NCI-H460 (cell line): ENCODE measurements at places on chromosomes 4 and X. TPM values are rescaled to one million over a fixed set of nuclear protein-coding genes. Genes with fewer than 3 reads are reported as not detected.

Gene HDAC8
- total RNA-seq, result 25.4 and 29.8 TPM in 2 replicates

Gene PCYT1B
- 0.29 and 0.40 TPM in 2 replicates for total RNA-seq

Gene PSAPL1
- total RNA-seq, result not detected in 2 replicates

Gene FGFR3
- 0.49 and 0.62 TPM in 2 replicates for total RNA-seq

Gene ZNF630
- 1.6 and 2.4 TPM in 2 replicates for total RNA-seq

Gene EDA2R
- 30.6 and 32.2 TPM in 2 replicates for total RNA-seq

Gene GABRQ
- total RNA-seq, result 0.02 and 0.06 TPM in 2 replicates

Gene UGT8
- 5.1 and 5.3 TPM in 2 replicates for total RNA-seq

Gene GPC3
- total RNA-seq, result not detected in 2 replicates

Gene HSFX1
- 0.20 TPM in 1 of 2 replicates, not detected in the other for total RNA-seq

Gene BST1
- 10.2 and 11.1 TPM in 2 replicates for total RNA-seq

Gene EVC2
- not detected in 2 replicates for total RNA-seq

Gene ATP1B4
- total RNA-seq, result not detected in 2 replicates

Gene LDOC1
- total RNA-seq, result 10.2 and 14.2 TPM in 2 replicates

Gene KLHL5
- 46.2 and 55.1 TPM in 2 replicates for total RNA-seq

Gene ITIH6
- 0.02 and 0.03 TPM in 2 replicates for total RNA-seq

Gene PAGE4
- not detected in 2 replicates for total RNA-seq

Gene SPANXA1
- not detected in 2 replicates for total RNA-seq

Gene TBC1D1
- 38.1 and 43.0 TPM in 2 replicates for total RNA-seq

Gene IRAK1
- 219 and 237 TPM in 2 replicates for total RNA-seq

Gene PCDH7
- 5.7 TPM in 2 replicates for total RNA-seq

Gene NCAPG
- 44.1 and 44.2 TPM in 2 replicates for total RNA-seq

Gene DDX53
- not detected in 2 replicates for total RNA-seq

Gene XKRX
- total RNA-seq, result 2.6 and 3.0 TPM in 2 replicates

Gene CLDN34
- total RNA-seq, result not detected in 2 replicates

Gene PI4K2B
- total RNA-seq, result 13.5 and 14.6 TPM in 2 replicates

Gene PDZD4
- total RNA-seq, result 1.1 and 1.4 TPM in 2 replicates

Gene CLGN
- total RNA-seq, result 69.0 and 74.9 TPM in 2 replicates

Gene NAA11
- total RNA-seq, result not detected in 2 replicates
